ENCODE measurements at places on chromosomes 16 and 17.

- no peak for DNase-seq
Measured at GRCh38 chr17:67491681-67492024, 114.6 kb downstream of the PITPNC1 start.

- no peak for DNase-seq
Measured at GRCh38 chr16:50697881-50698767, 4.7 kb downstream of the NOD2 start.

GRCh38 chr17:43338886-43339516 lies 59.8 kb upstream of the ARL4D start:
- peak; percentile 78 for DNase-seq

- no peak for DNase-seq
Measured at GRCh38 chr17:14299280-14300141, 1.4 kb upstream of the HS3ST3B1 start.

DNA sequence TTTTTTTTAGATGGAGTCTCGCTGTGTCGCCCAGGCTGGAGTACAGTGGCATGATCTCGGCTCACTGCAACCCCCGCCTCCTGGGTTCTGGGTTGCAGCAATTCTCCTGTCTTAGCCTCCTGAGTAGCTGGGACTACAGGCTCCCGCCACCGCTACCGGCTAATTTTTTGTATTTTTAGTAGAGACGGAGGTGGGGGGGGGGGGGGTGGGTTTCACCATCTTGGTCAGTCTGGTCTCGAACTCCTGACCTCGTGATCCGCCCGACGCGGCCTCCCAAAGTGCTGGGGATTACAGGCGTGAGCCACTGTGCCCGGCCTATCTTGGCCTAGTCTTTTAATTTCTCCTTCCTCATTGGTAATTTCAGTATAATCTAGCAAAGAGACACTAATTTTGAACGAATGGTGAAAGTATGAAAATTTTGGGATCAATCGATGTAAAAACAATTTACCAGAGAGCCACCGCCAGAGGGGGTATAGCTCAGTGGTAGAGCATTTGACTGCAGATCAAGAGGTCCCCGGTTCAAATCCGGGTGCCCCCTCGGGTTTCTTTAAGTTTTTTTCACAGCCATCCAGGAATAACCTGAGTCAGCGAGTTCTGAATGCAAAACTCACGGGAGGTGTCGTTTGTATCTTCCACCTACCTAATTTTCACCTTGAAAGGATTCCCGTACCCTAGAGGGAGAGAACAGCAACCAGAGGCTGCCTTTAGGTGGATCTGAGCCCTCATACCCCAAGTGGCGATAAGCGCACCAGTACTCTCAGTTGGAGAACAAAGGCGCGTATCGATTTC lies 2.5 kb upstream of the LASP1 start:
- DNase-seq: peak; percentile 81

GRCh38 chr16:54123766-54124165 lies 162.8 kb downstream of the IRX3 start:
- DNase-seq: no peak

GRCh38 chr17:47946929-47947397 lies 5.6 kb downstream of the PNPO start:
- DNase-seq: peak; percentile 93

DNA sequence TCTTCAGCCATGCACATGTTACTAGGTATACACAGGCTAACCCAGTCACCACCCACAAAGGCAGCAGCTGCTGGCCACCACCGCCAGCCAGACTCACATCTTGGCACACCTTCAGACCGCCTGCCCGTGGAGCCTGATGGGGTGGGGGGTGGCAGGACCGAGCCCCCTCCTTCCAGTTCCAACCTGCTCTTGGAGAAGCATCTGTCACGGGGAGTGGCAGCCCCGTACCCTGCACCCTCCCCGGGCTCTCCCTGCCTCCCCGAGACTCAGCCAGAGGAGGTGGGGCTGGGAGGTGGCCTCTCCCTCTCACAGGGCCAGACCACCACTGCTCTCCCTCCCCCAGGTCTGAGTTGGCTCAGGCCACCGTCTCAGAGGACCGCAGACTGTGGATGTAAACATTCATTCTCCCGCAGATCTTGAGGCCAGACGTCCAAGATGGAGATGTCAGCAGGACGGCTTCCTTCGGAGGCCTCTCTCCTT lies 11.3 kb upstream of the RBFOX3 start:
- no peak for DNase-seq

DNA sequence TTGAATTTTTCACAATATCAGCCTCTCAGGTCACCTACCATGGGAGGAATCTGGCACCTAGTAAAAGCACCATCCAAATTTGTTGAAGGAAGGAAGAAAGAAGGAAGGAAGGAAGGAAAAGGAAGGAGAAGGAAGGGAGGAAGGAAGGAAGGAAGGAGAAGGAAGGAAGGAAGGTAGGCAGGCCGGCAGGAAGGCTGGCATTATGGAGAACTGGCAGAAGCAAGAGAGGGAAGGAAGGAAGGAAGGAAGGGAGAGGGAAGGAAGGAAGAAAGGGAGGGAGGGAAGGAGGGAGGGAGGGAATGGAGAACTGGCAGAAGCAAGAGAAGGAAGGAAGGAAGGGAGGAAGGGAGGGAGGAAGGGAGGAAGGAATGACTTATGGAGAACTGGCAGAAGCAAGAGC lies 24.3 kb downstream of the WSCD1 start:
- DNase-seq: no peak
